ENCODE measurements at places on chromosomes 5 and 9. TPM values are rescaled to one million over a fixed set of nuclear protein-coding genes. Genes with fewer than 3 reads are reported as not detected.

CNTNAP3B gene
- 34.2 TPM for total RNA-seq

PCDHGA12 gene
- total RNA-seq = 5.3 TPM

ERGIC1 gene
- 93.1 TPM for total RNA-seq

FOXD4L6 gene
- total RNA-seq = not detected

FAM78A gene
- under 0.01 TPM for total RNA-seq

CAPSL gene
- total RNA-seq = not detected

CD14 gene
- 19.2 TPM for total RNA-seq

RMRP gene
- total RNA-seq = 887 TPM

GAS1 gene
- total RNA-seq = 29.1 TPM

C5 gene
- 7.3 TPM for total RNA-seq

CD72 gene
- 3.9 TPM for total RNA-seq

ADAMTS2 gene
- 19.1 TPM for total RNA-seq

EFNA5 gene
- 1.3 TPM for total RNA-seq

STRBP gene
- 13.5 TPM for total RNA-seq

PCDHGA2 gene
- total RNA-seq = 2.9 TPM

PIP5KL1 gene
- total RNA-seq = 2.6 TPM

CSF1R gene
- 5.3 TPM for total RNA-seq

EIF4E1B gene
- total RNA-seq = 11.5 TPM

GADD45G gene
- 54.2 TPM for total RNA-seq

NUTM2G gene
- total RNA-seq = not detected

PHYHD1 gene
- total RNA-seq = 65.3 TPM

SPATA31D4 gene
- total RNA-seq = not detected

DAP gene
- total RNA-seq = 93.6 TPM

LCN6 gene
- total RNA-seq = not detected

LCP2 gene
- 1.6 TPM for total RNA-seq

PRRX2 gene
- total RNA-seq = not detected

ROPN1L gene
- 4.3 TPM for total RNA-seq

SLC4A9 gene
- not detected for total RNA-seq

SLC25A2 gene
- not detected for total RNA-seq

TMEM171 gene
- total RNA-seq = not detected

MUSK gene
- not detected for total RNA-seq

ABITRAM gene
- 6.3 TPM for total RNA-seq

Measured in body of pancreas (tissue), 4 donors.